ENCODE measurements at places on chromosomes 1 and 21. TPM values are rescaled to one million over a fixed set of nuclear protein-coding genes. Genes with fewer than 3 reads are reported as not detected.

SMPDL3B gene
- 0.36 TPM for total RNA-seq

GRCh38 chr1:184568148-184568547 lies 181.3 kb downstream of the C1orf21 start:
- H3K4me1 ChIP-seq = no peaks in the 10 kb centered on the region
- H3K4me3 ChIP-seq = no peak overlapping the region
- peaks cover 12% of the 10 kb centered on the region for H3K27me3 ChIP-seq
- DNase-seq = no peak
- no peak overlapping the region for H3K27ac ChIP-seq
- H3K36me3 ChIP-seq = no peaks in the 10 kb centered on the region

DNA sequence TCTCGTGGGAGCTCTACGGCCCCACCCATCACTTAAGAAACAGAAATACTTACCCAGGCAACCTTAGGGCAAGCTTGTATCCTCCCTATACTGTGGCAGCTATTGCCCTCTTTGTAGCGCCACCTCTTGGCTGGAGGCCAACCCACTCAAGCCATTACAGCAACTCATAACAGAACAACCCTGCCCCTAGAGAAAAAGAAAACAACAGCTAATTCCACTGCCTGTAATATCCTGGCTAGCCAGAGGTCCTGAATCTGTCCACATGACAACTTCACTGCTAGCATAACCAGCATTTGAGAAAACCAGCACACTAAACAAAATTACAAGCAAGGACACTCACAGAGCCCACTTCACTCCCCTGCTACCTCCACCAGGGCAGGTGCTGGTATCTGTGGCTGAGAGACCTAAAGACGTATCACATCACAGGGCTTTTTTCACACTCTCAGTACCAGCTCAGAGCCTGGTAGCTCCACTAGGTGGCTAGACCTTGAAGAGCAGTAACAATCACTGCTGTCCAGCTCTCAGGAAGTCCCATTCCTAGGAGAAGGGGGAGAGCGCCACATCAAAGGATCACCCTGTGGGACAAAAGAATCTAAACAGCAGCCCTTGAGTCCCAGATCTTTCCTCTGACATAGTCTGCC lies 14.5 kb upstream of the MX1 start:
- no peaks in the 10 kb centered on the region for H3K27me3 ChIP-seq
- no peak overlapping the region for H3K4me3 ChIP-seq
- H3K4me1 ChIP-seq = no peaks in the 10 kb centered on the region
- peak; percentile 36 for DNase-seq
- H3K36me3 ChIP-seq = peaks cover 34% of the 10 kb centered on the region
- H3K27ac ChIP-seq = no peak overlapping the region

PKLR gene
- total RNA-seq = not detected

- no peak overlapping the region for H3K27ac ChIP-seq
- no peak overlapping the region for H3K4me3 ChIP-seq
- peaks cover 16% of the 10 kb centered on the region for H3K36me3 ChIP-seq
- no peaks in the 10 kb centered on the region for H3K27me3 ChIP-seq
Measured at GRCh38 chr1:66416295-66416694, 117.7 kb upstream of the SGIP1 start.

GRCh38 chr1:1591452-1591851 lies 8.5 kb downstream of the FNDC10 start:
- H3K27me3 ChIP-seq = peaks cover 4% of the 10 kb centered on the region
- H3K4me1 ChIP-seq = no peaks in the 10 kb centered on the region
- H3K36me3 ChIP-seq = no peaks in the 10 kb centered on the region
- H3K27ac ChIP-seq = no peak overlapping the region
- no peak overlapping the region for H3K4me3 ChIP-seq

Measured in activated CD4-positive, alpha-beta memory T cell treated with anti-CD3 and anti-CD28 coated beads for 36 hours (primary cell).